ENCODE measurements at places on chromosomes 12 and 14.
A peak's percentile ranks its signal among the peaks of the same experiment; 100 is the strongest.

GRCh38 chr14:80565001-80565400 lies 353.7 kb upstream of the DIO2 start:
- no peak for DNase-seq

- peak; percentile 43 for DNase-seq
Measured at GRCh38 chr12:92905258-92905810, 23.8 kb downstream of the EEA1 start.

- no peak for DNase-seq
Measured at GRCh38 chr12:112191840-112192321, 66.5 kb downstream of the TRAFD1 start.

- DNase-seq, result no peak
Measured at GRCh38 chr12:68495336-68496070, 115.2 kb upstream of the RAP1B start.

DNA sequence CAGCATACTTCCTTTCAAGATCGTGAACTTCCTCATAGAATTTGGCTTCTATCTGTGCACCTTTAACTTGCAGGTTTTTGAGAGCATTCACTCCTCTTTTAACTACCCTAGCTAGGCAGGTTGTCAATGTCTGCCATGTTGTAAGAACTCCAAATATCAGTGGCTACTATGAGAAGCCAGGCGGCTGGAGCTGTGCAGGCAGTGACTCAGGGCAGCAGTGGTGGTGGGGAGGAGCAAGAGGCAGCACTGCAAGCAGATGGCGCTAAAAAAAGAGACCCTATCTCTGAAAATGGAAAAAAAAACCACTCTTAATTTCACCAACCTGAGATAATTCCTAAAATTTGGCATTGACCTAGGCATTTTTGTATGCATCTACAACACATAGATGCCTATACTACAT lies 28.5 kb downstream of the YARS2 start:
- no peak for DNase-seq

GRCh38 chr12:87988534-87988933 lies 40.7 kb downstream of the C12orf50 start:
- no peak for DNase-seq

DNA sequence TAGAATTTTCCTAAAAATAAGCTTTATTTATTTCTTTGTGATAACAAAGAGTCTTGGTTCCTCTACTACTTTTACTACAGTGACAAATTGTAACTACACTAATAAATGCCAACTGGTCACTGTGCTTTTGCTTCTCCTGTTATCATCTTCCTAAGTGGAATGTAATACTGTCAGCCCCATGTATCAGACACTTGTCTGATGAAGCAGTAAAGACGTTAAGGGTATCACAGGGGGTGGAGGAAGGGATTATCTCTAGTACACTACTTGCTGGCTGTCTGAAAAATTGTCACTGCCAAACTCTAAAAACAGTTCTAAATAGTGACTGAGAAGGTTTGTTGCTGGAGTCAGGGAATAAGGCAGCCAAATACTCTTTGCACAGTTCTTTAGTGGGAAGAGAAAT lies 11.3 kb downstream of the ASB8 start:
- DNase-seq, result no peak

- no peak for DNase-seq
Measured at GRCh38 chr12:49730568-49731101, 10.7 kb upstream of the TMBIM6 start.

DNA sequence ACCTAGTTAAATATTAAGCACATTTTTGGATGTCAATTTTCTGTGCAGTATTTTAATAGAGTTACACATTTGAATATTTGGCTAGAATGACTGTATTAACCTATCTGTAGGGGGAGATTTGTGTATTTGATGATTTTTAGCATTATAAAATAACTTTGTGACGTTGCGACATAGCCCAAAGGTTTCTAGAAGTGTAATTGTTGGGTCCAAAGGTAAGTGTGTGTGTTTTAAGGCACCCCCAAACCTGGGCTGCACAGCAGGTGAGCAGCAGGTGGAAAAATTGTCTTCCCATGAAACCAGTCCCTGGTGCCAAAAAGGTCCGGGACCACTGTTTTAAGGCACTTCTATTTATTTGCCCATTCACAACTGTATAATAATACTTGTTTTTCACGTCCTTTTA lies 3.3 kb downstream of the CCT2 start:
- no peak for DNase-seq

DNA sequence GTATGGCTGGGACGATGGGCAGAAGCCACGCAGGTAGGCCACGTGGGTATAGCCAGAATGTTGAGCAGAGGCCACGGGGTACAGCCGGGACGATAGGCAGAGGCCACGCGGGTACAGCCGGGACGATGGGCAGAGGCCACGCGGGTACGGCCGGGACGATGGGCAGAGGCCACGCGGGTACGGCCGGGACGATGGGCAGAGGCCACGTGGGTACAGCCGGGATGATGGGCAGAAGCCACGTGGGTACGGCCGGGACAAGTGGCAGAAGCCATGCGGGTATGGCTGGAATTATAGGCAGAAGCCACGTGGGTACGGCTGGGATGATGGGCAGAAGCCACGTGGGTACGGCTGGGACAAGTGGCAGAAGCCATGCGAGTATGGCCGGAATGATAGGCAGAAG lies 195.0 kb downstream of the TTC7B start:
- no peak for DNase-seq

All from CD4-positive, alpha-beta T cell treated with Interleukin-17A for 4 hours (primary cell).